Progenitor cell of endocrine pancreas (in vitro differentiated cells): ENCODE measurements at places on chromosomes 12 and 14.
A peak's percentile ranks its signal among the peaks of the same experiment; 100 is the strongest.

DNA sequence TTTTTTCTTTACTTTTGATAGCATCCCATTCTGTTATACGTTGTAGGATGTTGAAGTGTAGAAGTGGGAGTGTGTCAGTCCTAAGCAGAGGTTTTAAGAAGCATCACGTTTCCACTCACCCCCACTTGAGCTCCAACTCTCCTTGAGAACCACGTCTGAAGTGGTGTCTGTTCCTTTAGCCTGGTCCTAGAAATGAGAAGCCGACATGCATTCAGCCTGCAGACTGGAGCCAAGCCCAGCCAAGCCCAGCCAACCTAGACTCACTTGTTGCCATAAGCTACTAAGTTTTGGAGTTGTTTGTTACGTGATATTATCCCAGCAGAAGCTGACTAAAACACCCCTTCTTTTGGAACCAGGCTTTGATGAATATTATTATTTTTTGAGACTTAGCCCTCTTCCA lies 4.4 kb upstream of the ELK3 start:
- DNase-seq = no peak

GRCh38 chr12:54602661-54603060 lies 14.2 kb upstream of the PPP1R1A start:
- no peak for DNase-seq

GRCh38 chr14:104694475-104694950 lies 5.1 kb downstream of the INF2 start:
- DNase-seq = no peak

DNA sequence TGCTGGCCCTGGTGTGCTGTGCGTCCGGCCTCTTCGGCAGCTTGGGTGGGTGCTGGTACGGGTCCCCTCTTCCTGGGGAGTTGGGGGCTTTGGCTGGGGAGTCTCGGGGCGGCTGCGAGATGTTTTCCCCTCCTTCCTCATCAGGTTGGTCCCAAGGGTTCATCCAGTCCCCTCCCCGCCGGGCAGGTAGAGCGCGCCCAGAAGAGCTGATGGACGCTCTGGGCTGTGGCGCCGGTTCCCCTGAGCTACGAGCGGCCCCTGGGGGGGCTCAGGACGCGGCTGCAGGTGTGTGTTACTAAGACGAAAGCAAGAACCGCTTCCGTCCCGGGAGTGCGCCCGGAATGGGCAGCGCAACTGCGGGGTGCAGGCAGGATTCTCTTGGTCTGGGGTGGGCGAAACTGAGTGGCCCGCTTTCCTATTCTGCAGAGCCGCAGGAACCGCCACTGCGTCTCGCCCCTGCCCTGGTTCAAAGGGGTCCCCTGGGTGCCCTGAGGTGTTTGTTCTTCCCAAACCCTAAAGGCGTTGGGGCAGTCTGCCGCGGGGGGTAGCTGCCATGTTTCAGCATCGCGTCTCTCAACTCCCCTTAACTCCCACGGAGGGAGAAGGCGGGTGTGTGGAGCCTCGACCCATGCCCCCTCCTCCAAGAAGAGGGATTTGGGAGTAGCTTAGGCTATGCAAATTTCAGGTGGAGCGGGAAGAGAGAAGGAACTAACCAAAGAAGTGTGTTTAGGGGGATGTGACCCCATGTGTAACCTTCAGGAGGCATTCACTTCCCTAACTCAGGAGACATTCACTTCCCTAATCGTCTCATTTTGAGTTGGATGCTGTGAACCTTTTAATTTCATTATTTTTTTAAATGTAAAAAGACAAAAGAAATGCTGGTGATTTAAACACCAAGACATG lies 1.2 kb downstream of the SLC24A4 start:
- DNase-seq = no peak

- peak; percentile 87 for DNase-seq
Measured at GRCh38 chr12:55996715-55997534, at the start of gene SUOX. Gene SUOX, plus strand, starts transcription at chr12:55997276. Its CDS starts 4,946 bp downstream, at chr12:56002222.

- no peak for DNase-seq
Measured at GRCh38 chr12:126419131-126419530, 1353.9 kb downstream of the AACS start.

- no peak for DNase-seq
Measured at GRCh38 chr12:90939382-90939781, 15.6 kb downstream of the CCER1 start.

GRCh38 chr12:93377252-93378195 lies at the start of gene NUDT4:
Gene NUDT4, plus strand, starts transcription at chr12:93377925. Its CDS starts 398 bp downstream, at chr12:93378323.
- DNase-seq = peak; percentile 98

DNA sequence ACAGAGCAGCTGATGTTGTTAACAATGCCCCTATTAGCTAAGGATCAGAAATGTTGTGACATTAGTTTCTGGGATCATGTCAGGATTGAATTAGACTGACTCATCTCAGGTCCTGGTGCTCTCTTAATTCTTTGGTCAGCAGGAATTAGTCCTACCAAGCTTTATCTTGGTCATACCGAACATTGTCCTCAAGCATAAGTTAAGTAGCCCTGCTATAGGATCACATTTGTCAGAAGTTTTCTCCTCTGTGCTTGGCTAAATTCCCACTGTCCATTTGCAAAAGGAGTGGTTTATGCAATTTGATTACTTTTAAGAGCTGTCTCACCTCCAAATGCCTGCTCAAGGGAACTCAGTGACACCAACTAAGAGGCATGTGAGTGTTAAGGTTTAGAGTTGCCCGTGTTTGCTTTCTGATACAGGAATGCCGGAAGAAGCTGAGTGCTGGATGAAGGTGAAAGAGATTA lies 48.4 kb upstream of the IFNG-AS1 start:
- no peak for DNase-seq

DNA sequence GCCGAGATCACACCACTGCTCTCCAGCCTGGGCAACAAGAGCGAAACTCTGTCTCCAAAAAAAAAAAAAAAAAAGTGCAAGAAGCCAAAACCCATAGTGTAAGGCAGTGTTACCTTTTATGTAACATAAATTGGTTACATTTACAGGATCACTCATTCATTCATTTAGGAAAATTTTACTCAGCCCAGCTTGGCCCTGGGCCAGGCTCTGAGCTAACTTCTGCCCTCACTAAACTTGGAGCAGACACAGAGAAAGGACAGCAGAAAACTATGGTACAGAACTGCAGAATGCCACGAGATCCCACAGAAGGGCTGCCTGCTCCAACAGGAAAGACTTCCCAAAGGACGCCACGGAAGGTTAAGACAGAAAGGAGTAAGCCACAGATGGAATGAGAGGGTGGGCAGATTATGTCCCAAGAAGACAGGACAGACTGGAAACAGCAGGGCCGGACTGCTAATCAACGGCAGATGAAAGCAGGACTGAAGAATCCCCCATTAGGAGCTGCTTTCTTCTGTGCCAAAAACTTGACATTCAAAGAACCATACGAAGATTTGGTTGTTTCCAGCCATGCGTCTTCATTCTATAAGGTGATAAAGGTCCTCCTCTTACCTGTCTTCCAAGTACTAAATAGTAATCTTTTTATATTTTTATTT lies 18.9 kb downstream of the PPP1R13B start:
- DNase-seq = no peak

DNA sequence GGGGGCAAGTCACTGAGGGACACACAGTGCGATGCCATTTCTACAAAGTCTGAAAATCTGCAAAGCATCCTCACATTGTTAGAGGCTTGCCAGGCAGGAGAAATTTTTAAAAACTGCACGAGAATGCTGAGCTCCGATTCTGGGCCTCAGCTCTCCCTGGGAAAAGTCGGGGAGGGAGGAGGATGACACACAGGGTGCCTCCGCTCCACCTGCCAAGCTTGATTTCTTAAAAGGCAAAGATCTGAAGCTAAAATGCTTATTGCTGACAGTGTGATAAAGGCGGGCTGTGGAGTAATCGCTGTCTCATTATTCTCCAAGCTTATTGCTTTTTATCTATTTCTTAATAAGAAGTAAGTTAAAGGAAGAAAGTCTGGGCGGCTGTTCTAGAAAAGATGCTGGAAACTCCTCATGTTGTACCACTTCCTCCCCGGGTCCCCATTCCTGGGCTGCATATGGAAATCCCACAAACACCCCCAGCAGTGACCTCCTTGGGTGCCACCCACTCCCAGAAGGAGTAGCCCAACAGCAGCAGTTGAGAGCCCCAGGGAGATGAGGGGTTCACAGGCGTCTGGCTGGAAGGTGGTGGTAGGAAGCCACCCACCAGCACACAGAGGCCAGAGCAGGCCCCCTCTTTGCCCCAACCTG lies 55.0 kb downstream of the CCDC85C start:
- DNase-seq = no peak

DNA sequence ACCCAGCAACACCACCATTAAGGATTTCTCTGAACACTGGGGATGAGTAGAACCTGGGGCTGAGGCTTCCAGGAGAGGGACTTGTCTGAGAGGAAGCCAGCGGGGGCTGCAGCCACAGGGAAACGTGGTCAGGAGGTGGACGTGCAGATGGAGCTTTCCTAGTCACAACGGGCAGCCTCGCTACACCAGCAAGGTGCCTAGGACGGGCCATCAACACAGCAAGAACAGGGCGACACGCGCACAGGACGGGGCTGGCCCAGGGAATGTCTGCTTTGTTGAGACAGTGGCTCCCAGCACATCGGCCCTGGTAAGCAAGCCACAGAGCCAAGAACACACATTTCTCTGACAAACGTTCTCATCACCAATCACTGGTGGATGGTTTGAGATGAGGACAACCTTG lies 25.3 kb downstream of the ANKLE2 start:
- DNase-seq = no peak

GRCh38 chr14:31898838-31899528 lies 178.1 kb upstream of the ARHGAP5 start:
- DNase-seq = no peak

DNA sequence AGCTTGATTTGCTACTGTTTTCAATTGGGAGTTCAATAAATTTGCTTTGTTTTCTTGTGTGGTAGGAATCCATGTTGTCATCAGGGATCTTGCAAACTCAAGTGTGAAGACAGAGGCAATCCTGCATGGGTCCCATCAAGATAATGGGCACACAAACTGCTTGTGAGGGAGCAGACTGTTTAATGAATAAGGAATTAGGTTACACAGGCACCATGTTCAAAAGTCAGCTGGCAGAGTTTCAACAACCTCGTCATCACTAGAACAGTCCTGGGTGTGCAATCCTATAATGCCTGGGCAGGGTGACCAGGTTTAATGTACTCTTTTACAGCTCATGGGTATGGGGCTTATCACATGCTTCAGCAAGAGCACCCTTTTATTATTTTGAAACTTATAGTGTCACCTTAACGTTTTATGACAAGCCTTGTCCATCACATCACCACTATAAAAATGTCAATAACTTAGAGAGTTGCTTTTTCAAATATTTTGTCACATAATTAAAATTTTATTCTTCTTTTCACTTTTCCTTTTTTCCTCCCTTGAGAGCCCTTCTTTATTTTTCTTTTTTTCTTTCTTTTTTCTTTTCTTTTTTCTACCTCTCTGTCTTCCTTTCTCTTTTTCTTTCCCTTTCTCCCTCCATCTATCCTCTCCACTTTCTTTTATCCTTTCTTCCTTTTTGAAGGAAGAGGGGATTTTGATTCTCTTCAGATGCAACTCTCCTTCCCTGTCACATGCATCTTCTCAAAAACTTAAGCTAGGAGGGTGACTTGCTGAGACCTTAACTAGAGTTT lies 252.2 kb upstream of the ATP2B1 start:
- DNase-seq = no peak

DNA sequence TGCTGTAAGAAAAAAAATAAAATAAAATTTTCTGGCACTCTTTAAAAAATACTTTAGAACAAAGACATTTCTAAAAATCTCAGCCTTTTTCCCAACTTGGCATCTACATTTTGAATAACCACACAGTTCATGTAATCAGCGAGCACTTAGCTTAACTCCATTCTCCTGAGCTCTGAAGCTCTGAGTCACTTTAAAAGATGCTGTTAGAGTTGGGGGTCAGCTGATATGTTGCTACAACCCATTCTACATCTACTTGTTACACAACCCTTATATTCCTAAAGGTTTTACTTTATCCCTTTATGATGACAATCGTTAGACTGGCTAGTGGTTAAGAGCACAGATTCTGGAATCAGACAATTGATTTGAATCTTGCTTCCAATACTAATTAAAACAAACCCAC lies 48.3 kb downstream of the SLC41A2 start:
- DNase-seq = no peak

- DNase-seq = no peak
Measured at GRCh38 chr12:17829813-17830212, 260.2 kb downstream of the RERGL start.

DNA sequence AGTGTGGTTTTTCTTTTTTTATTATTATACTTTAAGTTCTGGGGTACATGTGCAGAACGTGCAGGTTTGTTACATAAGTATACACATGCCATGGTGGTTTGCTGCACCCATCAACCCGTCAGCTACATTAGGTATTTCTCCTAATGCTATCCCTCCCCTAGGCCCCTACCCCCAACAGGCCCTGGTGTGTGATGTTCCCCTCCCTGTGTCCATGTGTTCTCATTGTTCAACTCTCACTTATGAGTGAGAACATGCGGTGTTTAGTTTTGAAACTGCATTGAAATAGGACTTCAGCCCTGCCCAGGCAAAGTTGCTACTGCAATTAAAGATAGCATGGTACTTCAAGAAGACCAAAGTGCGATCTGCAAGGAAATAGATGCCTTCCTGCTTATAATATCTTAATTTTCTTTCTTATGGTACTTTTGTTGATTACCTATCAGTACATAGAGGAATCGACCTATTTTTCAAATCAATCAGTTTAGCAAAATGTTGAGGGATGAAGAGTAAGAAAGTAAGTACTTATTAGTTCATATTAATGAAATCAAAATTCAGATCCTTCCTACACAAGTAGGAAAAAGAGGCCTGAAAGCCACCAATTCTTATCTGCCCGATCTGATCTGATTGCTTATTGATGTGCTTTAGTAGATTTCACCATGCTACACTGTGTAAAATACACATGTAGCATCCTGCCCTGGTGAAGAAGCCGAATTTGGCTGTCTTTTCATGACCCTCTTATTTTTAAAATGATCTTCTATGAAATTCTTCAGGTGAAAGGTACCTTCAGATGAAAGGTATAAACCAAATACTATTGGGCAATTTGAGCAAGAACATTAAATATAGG lies 1.6 kb downstream of the LTA4H start:
- DNase-seq = no peak

- no peak for DNase-seq
Measured at GRCh38 chr14:53430870-53431269, 277.7 kb upstream of the DDHD1 start.

GRCh38 chr14:20609215-20610001 lies 18.2 kb upstream of the RNASE12 start:
- DNase-seq = peak; percentile 59

- DNase-seq = no peak
Measured at GRCh38 chr12:59874781-59875180, 279.0 kb downstream of the SLC16A7 start.

DNA sequence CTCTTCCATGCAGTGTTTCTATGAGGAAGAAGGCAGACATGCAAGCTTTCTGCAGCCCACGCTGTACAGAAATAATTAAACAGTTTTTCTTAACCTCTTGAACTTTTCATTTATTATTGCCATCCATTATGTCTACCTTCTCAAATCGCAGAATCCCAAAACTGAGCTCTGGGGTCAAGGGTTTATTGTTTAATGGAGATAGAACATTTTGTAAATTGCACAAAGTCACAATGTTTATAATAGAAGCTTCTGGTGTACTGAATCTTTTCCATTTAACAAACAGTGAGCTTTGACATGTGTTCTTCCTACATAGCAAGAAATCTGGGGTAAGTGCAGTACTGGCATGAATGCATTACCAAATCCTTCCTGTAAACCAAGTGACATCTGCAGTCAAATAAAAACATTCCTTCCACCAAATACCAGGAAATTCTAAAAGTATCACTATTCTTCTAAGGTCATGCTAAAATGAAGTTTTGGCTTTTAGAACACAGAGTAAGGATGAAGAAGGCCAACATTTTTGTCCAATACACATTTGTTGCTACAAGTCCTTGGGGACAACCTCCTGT lies 385.3 kb upstream of the DDHD1 start:
- no peak for DNase-seq
